ENCODE measurements at places on chromosomes 16 and 17. TPM values are rescaled to one million over a fixed set of nuclear protein-coding genes. Genes with fewer than 3 reads are reported as not detected.

DNA sequence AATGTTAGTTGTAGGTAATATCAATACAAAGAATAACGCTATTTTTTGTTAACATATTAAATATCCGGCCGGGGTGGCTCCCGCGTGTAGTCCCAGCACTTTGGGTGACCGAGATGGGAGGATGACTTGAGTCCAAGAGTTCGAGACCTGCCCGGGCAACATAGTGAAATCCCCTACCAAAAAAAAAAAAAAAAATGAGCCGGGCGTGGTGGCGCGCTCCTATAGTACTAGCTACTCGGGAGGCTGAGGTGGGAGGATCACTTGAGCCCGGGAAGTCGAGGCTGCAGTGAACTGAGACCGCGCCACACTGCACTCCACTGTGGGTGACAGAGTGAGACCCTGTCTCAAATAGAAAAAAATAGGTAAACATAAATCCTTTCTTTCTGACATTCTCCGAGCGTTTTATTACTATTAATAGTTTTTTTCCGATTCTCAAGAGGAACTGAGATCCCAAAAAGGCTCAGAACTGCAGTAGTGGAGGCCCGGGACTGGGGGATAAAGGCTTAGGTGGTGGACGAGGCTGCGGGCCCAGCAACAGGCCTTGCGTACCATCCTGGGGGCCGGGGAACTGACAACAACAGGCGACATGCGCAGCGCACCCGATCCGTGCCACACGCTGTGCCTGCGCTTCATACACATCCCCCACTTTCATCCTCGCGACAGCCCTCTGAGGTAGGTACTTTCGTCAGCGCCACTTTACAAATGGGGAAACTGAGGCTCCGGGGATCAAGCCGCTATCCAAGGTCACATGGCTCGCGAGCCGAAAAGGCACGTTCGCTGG lies 919 bp downstream of the N4BP1 start:
- no peak for DNase-seq

DNA sequence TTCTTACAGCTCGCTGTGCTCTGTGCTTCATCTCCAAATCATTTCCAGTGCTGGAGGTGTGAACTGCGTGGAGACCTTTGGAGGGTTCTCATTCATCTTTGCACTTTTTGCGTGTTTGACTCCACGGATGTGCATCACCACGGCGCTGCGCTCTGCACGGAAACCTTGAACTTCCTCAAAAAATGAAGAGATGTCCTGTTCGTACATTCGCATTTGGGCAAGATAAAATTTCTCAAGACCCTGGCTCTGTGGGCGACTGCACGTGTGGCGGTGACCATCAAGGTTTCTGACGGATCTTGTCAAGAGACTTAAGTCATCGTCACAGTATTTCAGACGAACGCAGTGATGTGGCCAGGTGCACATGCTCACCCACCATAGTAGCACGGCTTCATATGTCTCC lies 10.3 kb upstream of the PVALEF start:
- no peak for DNase-seq

DNA sequence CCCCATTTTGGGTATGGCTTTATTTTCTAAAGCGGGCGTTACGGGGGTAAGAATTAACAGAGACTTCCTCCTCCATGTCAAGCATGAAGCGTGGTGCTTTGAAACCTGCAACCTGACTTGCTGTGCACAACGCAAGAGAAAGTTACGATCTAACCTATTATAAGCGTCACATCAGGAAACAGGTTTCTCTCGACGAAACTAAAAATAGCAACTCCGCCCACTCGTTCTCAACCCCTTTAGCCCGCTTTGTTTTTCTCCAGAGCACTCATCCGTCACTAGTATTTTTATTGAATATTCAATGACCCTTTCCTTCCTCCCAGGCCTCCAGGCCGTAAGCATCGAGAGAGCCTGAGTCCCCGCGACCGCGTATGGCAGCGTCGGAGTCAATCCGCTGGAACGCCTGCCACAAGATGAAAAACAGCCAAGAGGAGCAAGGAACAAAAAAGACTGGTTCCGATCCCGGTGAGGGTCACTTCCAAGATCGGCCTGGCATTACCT lies 555 bp downstream of the NUP88 start:
- peak; percentile 55 for DNase-seq

GRCh38 chr17:38352245-38353085 lies 821 bp downstream of the SOCS7 start:
- DNase-seq = peak; percentile 15

GRCh38 chr16:68396481-68396880 lies 51.8 kb downstream of the SMPD3 start:
- peak; percentile 23 for DNase-seq

GRCh38 chr17:19830061-19830460 lies 37.7 kb downstream of the ULK2 start:
- no peak for DNase-seq

DNA sequence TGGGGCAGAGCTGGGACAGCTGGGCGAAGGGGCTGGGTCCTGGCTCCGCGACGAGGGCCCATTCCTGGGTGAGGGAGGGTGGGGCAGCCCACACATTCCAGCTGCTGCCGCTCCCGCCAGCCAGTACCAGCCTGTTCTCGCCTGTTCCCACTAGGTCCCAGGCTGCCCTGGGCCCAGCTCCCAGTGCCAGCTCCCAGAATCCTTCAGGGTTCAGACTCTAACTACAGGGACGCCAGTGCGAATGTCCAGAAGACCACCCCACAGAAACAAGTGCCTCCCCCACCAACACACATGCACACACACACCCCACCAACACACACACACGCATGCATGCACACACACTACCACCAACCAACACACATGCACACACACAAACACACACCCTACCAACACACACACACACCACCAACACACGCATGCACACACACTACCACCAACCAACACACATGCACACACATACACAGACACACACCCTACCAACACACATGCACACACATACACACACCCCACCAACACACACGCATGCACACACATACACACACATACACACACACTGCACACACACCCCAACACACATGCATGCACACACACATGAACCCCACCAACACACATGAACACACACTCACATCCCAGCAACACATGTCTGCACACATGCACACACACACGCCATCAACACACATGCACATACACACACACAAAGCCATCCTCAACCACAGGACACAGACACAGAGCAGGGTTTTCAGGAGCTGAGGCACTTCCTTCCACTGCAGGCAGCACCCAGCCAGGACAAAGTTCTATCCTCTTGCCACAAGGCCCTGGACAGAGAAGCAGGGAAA lies 27.5 kb upstream of the KRT17 start:
- no peak for DNase-seq

- peak; percentile 60 for DNase-seq
Observed at GRCh38 chr16:12461201-12461600, 342.5 kb downstream of the CPPED1 start.

The ACSM2A gene
- total RNA-seq = 0.14 TPM

The KRTAP3-2 gene
- not detected for total RNA-seq

The TBX6 gene
- total RNA-seq = 0.22 TPM

The USP6 gene
- total RNA-seq = 0.86 TPM
